ENCODE measurements at places on chromosomes 12 and 14.
A peak's percentile ranks its signal among the peaks of the same experiment; 100 is the strongest.

DNA sequence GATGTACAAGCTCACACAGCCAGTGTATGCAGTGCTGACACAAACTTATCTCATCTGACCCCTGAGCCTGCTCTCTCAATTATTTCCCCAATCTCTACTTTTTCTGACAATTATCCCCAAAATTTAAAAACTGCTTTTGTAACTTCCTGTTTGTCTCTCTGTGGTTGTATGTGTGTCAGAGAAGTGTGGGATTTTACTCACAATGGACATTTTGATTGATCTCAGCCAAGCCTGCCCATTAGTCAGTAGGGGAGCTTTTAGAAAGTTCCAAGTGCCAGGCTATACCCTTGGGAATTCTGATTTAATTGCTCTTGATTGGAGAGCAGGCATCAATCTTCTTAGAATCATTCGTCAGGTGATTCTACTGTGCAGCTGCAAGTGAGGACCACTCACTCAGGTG lies 64.9 kb upstream of the LMNTD1 start:
- DNase-seq, result no peak

GRCh38 chr12:74722709-74723108 lies 185.1 kb downstream of the ATXN7L3B start:
- DNase-seq, result no peak

- DNase-seq, result no peak
Measured at GRCh38 chr14:68939181-68939892, 39.8 kb downstream of the ACTN1 start.

- no peak for DNase-seq
Measured at GRCh38 chr14:40213701-40214100, 781.5 kb upstream of the FBXO33 start.

- DNase-seq, result peak; percentile 86
Measured at GRCh38 chr14:44316647-44317440, 190.2 kb downstream of the FSCB start.

GRCh38 chr12:58029260-58029659 lies 87.9 kb downstream of the ATP23 start:
- no peak for DNase-seq

DNA sequence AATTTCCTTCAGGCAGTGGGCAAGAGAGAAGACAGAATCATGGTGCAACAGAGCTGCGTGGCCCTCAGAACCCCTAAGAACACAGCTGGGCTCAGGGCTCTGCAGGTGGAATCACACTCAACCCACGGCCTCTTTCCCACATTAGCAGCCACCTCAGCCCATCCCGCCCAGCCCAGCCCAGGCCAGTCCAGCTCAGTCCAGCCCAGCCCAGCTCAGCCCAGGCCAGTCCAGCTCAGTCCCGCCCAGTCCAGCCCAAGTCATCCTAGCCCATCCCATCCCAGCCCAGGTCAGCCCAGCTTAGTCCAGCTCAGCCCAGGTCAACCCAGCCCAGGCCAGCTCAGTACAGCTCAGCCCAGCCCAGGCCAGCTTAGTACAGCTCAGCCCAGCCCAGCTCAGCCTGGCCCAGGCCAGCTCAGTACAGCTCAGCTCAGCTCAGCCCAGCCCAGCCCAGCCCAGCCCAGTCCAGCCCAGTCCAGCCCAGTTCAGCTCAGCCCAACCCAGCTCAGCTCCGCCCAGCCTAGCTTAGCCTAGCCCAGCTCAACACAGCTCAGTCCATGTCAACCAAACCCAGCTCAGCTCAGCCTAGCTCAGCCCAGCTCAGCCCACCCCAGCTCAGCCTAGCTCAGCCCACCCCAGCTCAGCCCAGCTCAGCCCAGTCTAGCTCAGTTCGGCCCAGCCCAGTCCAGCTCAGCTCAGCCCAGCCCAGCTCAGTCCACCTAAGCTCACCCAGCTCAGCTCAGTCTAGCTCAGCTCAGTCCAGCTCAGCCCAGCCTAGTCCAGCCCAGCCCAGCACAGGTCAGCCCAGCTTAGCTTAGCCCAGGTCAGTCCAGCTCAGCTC lies 183.1 kb downstream of the TMEM121 start:
- no peak for DNase-seq

- no peak for DNase-seq
Measured at GRCh38 chr12:5010151-5010550, 33.5 kb upstream of the KCNA5 start.

DNA sequence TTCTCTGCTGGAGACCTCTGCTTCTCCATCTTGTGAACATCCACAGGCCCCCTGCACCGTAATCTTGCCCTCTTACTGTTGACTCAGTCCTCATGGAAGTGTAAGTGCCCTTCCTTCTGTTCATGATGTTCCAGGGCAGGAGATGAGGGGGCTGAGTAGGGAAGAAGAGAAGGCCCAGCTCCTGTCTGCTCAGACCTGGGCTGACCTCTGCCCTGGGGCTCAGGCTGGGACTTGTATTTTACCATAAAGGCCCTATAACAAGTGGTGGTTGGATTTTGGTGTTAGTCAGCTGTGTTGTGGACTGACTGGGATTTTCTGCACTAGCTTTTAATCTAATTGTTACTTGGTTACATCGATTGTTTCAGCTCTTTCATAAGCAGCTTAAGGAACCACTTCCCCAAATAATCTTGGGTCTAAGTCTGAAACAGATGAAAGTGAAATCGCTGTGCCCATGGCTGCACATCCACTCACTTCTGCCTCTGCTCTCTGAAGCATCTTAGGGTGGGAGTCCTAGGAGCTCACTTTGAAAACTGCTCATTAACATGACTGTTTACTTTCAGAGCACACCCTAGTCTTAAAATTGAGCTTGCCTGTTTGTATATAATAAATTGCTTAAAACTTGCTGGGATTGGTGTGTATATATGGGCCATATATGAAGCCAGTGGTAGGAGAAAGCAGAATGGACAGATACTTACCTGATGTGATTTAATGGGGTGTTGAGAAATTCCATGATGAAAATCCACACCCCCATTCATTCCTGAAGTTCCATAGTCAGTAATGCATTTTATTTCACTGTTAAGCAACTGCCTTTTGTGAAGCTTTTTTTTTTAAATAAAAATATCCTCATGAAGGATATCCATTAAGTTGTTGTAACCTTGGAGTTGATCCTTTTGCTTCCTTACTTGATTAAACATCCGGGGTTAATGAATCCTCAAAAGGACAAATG lies 17.7 kb downstream of the C12orf71 start:
- no peak for DNase-seq

DNA sequence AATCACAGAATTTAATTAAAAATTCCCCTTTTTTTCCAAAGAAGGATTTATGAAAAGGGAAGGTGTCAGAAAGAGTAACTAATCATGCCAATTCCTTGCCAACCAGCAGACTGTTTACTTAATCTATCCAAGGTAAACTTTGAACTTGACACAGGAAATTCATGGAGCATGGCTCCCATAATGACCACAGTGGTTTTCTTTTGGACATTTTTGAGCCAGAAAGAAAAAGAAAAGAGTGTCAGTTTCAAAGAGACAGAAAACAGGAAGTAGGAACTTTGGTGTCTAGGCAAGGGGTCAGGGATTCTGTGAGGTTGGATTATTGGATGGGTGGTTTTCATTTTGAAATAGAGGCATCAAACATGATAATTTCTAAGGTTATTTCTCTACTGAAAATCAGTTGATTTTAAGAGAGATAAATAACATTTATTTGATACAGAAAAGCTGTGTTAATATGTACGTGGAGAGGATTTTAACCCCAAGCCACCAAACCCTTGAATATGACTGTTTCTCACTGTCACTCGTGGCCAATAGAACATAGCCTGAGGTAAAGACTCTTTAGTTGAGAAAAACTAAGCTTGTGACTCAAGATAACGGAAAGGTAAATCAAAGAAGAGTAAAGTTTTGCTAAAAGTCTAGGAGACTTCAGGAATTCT lies 196.1 kb downstream of the TTC6 start:
- no peak for DNase-seq

GRCh38 chr14:64440494-64440893 lies 24.8 kb upstream of the AKAP5 start:
- no peak for DNase-seq

GRCh38 chr12:46148327-46149078 lies 120.3 kb downstream of the SLC38A1 start:
- DNase-seq, result no peak

GRCh38 chr12:95694136-95694535 lies 96.4 kb downstream of the NTN4 start:
- DNase-seq, result no peak

DNA sequence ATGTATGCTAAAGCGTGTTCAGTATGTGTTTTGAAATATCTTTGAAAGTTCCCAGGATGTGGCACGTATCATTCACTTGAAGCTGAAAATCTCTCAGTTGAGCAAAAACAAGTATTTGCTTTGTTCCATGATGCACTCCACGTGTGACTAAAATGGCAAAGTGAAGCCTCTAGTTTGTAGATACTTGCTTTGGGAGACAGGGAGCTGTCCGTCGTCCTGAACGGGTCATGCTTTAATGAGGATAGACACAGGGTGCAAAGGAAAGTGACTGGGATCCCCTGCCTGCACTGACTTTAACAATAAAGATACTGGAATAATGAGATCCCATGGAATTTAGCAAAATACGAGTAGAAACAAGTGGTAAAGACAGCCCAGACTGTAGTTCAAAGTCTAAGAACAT lies 991.4 kb downstream of the NRXN3 start:
- DNase-seq, result no peak

- DNase-seq, result no peak
Measured at GRCh38 chr12:124720681-124721500, 142.8 kb downstream of the SCARB1 start.

DNA sequence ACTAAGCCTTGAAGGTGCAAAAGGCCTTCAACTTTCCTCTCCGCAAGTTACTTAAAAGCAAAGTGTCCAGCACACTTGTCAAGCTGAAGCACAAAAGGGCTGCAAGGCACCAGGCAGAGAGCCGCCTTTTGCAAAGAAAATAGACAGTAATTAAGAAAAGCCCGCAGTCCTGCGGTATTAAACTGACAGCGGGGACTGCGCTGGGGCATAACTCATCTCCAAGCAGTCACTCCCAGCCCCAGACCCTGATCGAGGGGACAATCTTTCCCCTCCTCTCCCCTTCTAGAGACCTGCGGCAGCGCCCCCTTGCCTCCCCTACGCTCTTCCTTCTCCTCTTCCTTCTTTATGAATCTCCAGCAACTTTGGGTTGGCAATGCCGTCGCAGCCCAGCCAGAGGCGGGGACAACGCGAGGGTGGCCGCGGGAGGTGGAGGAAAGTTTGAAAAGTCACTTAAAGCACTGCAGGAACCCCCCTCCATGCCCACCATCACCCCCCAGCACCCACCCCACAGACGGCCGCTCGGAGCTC lies 200.9 kb upstream of the CAND1 start:
- no peak for DNase-seq

DNA sequence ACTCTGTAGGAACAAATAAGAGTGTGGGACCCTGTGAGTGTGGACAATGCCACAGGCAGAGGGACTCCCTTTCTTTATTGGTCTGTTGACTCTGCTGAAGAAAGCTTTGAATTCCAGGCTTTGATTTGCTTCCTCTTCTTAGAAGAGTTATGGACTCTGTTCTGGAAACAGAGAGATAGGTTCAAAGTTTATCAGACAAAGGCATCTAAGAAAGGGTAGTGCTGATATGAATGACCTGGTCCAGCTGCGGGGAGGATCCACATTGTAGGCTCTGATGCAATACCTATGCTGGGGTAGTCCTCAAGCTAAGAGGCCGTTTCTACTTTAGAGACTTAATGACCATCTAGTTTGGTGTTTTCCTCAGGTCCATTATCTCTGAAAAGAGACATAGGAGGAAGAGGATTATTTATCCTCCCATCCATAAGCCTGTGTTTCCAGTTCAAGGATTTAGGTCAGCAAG lies 10.7 kb upstream of the IKZF4 start:
- DNase-seq, result no peak

GRCh38 chr14:51006781-51007211 lies 62.5 kb upstream of the PYGL start:
- DNase-seq, result no peak

DNA sequence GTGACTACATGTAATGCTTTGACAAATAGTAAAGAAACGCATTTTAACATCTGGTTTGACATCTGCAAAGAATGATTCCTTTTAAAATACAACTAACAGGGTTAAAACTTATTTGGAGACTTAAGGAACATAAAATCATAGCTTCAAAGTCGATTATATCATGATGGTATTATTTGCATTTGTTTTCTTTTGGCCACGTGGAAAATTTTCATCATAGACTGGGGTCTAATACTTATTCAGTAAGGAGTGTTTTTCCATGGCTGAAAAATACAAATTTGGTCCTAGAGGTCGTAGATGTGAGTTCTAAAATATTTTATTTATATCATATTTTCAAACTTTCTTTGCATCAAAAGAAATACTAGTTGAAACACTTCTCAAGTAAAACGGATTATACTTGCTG lies 31.5 kb upstream of the LMNTD1 start:
- no peak for DNase-seq

DNA sequence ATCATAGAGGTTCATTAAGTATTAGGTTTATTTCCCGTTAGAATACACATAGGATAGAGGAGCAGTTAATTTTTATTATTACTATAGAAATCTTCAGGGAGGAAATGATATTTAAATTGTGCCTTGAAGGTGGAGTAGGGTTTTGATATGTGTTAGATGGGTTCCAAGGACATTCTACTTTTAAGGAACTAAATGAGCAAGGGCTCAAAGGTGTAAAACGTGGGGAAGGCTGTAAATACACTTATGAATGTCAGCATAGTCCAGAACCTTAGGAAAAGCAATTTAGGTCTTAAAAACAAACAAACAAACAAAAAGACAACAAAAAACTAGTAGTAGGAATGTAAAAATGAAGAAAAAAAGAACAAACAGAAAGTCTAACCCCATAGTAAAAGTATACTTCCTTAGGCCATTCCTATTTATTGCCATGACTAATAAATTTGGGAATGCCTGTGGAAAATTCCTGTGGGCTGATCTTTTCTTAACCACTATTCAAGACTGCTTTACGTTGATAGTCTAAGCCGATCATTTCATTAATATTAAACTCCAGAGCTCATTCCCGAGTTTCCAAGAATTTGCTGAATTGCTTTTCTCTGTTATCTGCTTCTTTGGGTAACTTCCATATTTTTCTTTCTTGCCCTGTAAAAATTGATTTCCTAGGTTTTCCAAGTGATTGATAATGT lies 180.3 kb downstream of the RAD51B start:
- peak; percentile 48 for DNase-seq

GRCh38 chr12:77648716-77649115 lies 182.0 kb upstream of the NAV3 start:
- no peak for DNase-seq

- DNase-seq, result no peak
Measured at GRCh38 chr12:49515266-49515665, 23.6 kb upstream of the KCNH3 start.

- DNase-seq, result peak; percentile 33
Measured at GRCh38 chr14:48398675-48399282, 723.4 kb upstream of the MDGA2 start.

DNA sequence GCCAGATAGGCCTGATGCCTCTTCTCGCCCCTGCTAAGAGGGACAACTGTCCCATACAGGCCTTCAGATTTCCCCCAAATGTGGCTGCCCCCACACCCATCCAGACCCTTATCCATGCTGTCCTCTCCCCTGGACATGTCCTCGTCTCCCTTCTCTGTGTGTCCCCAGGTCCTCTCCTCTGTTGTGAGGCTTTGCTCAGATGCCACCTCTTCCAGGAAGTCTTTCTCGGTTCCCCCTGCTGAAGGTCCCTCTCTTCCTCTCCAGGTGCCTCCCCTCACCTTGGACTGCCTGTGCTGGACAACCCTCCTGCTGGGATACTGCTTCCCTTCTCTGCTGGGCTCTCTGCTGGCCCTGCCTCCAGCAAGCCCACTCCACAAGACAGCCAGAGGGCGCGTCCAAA lies 33.7 kb downstream of the BEGAIN start:
- no peak for DNase-seq

GRCh38 chr14:72612041-72612440 lies 281.9 kb downstream of the DPF3 start:
- no peak for DNase-seq

All from HCT116 (cell line).